Suppressor macrophage treated with lipopolysaccharide for 1 hour (primary cell): ENCODE measurements at places on chromosomes 1 and 21.

DNA sequence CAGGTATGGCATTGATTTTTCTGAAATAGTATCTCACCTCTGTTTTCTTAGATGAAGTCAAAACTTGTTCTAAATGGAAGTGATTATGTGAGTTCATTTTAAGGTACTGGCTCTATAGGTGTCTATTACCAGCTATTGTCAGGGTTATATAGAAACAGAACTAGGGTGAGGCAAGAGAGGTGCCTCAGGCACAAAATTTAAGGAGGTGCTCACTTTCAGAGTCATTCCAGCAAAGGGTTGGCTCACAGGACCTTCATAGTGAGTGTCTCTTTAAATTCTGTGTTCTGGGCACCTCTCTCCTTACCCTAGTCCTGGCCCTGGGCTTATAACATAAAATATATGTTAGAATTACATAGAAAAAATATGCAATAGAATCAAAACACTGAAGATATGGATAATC, 49.3 kb downstream of the KIAA0319L start:
- no peak for DNase-seq

- no peak for DNase-seq
Observed at GRCh38 chr1:117136749-117137148, 15.2 kb upstream of the TRIM45 start.

DNA sequence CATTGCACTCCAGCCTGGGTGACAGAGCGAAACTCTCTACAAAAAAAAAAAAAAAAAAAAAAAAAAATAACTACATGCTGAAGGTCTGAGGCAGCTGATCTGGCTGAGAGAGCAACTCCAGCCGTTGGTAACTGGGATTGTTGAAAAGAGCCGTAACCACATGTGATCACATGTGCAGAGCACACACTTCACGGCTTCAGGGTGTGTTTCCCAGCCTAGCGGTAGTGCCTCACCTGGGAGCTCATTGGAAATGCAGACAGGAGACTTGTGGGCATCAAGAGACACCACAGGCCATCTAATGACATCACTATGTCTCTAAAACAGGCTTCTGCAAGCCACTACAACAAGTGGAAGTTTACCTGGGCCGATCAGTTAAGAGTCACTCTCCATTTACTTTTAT, 11.8 kb upstream of the OTUD7B start:
- no peak for DNase-seq

DNA sequence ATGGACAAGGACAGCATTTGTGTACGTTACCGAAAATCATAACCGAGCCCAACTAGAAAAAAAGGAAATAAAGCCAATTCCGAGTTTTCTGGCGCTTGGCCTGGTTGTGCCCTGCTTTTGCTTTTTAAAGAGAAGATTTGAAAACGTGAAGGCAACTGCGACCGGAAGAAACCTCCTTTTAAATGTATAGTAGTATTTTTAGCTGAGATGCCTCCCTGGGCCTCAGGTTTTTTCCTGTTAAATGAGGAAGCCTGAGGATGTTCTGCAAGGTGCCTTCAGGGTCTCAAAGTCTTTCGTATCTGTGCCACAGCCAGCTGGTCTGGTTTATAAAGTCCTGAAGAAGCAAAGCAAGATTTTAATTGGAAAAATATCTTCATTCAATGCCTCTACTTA, 371 bp upstream of the ODF2L start:
- no peak for DNase-seq

GRCh38 chr1:24692351-24692980, 49.4 kb downstream of the SRRM1 start:
- no peak for DNase-seq

DNA sequence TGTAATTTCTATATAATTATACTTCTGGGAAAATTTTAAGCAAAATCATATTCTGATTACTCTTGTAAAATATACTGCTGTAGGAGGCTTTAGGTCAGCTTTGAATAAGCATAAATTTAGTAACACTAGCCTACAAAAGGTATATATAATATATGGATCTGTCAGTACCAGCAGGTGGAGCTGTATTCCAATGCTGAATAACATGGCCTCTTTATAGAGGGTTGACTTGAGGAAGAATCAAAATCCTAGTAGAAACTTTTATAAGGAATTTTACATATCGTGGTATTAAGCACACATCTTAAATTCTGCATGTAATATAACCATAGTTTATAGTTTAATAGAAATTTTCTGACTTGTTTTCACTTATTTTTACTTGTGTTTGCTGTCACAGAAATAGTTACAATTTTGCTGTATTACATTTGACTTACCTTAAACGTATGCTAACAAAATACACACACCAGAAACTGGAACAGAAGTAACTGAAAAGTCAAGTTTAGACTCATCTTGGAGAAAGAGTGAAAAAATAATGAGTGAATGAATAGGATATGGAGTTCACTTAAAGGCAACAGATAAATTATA, 79.3 kb downstream of the HMCN1 start:
- peak; percentile 54 for DNase-seq

DNA sequence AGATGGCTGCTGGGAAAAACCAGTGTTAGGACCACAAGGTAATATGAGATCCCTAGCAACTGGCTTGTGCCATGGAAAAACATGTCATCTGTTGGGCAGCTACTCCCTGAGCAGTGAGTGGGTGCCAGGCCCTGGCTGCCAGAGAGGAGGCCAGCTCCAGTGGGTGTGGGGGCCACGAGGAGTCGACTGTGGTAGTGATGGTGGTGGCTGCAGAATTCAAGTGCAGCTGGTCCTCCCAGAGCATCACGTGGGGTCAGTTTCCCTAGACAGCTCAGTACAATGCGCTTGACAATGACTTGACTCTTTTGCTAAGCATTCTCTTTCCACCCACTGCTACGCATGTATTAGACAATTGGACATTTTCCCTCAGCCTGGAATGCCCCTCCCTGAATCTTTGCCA, 14.5 kb upstream of the CDC42 start:
- DNase-seq = peak; percentile 57
